Keratinocyte (primary cell): ENCODE measurements at places on chromosomes 1 and 21.

- no peak for DNase-seq
Observed at GRCh38 chr1:181206979-181207790, 118.7 kb downstream of the IER5 start.

DNA sequence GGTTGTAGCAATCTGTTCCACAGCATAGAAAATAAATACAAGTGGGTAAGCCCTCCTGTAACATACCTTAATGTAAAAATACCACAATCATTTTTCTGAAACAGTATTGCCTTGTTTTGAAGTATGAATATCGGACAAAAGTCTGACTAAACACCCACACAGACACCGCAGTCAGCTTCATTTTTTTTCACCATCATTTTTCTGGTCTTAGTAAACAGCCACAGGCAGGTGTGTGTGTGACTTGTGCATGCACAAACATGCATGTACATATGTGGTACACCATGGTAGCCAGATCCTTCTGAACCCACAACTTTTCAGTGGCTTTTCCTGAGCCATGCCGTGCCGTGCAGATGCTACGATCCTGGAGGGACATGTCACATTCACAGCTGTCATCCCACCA, 261.7 kb downstream of the PCP4 start:
- DNase-seq, result peak; percentile 36

DNA sequence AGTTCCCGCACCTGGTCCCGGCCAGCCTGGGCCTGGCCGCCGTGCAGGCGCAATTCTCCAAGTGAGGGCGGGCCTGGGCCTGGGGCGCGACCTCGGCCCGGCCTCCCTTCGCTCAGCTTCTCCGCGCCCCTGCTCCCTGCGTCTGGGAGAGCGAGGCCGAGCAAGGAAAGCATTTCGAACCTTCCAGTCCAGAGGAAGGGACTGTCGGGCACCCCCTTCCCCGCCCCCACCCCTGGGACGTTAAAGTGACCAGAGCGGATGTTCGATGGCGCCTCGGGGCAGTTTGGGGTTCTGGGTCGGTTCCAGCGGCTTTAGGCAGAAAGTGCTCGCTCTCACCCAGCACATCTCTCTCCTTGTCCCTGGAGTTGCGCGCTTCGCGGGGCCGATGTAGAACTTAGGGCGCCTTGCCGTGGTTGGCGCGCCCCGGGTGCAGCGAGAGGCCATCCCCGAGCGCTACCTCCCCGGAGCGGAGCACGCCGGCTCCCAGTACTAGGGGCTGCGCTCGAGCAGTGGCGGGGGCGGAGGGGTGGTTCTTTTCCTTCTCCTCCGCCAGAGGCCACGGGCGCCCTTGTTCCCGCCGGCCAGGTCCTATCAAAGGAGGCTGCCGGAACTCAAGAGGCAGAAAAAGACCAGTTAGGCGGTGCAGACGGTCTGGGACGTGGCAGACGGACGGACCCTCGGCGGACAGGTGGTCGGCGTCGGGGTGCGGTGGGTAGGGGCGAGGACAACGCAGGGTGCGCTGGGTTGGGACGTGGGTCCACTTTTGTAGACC, 1.2 kb downstream of the OLIG1 start:
- DNase-seq, result no peak

GRCh38 chr1:50704126-50704525, 255.9 kb downstream of the FAF1 start:
- no peak for DNase-seq

GRCh38 chr1:54764922-54765561, 719 bp upstream of the PARS2 start:
- no peak for DNase-seq

DNA sequence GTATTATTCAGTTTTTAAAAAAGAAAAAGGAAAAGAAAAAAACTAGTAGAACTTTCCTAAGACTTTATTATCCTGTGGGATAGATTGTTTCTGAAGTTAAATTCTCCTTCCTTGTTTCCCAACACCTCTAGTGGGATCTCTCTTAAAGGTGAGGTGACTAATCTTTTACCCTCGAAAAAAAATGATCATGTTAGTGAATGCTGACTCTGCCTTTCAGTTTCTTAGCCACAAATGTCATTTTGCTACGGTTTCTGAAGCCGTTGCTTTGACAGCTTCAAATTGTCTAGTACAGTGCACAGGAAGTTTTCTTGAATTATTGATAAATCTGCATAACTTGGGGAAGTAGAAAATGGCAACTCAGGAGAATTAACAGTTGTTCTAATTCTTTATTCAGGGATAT, 13.0 kb upstream of the NEK7 start:
- no peak for DNase-seq

DNA sequence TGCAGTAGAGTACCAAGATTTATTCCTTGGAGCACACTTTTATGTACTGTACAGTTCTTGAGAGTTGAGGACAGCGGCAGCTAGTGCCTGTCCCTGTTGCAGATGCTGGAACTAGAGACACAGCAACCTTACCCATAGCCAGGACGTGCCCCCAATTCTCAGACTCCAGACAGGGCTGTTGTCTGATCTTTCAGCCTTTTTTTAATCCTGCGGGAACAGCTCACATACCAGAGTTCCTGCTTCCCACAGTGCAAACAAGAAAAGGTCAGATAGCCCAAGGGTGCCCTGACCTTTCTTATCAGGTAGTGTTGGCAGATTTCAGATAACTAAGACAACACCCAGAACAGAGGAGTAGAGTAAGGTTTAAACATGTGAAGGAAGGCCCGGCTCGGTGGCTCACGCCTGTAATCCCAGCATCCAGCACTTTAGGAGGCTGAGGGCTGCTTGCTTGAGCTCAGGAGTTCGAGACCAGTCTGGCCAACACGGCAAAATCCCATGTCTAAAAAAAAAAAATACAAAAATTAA, 78.5 kb downstream of the DOP1B start:
- no peak for DNase-seq
